Activated CD4-positive, alpha-beta T cell treated with anti-CD3 and anti-CD28 coated beads for 1 hour (primary cell): ENCODE measurements at places on chromosomes 11 and 22.

DNA sequence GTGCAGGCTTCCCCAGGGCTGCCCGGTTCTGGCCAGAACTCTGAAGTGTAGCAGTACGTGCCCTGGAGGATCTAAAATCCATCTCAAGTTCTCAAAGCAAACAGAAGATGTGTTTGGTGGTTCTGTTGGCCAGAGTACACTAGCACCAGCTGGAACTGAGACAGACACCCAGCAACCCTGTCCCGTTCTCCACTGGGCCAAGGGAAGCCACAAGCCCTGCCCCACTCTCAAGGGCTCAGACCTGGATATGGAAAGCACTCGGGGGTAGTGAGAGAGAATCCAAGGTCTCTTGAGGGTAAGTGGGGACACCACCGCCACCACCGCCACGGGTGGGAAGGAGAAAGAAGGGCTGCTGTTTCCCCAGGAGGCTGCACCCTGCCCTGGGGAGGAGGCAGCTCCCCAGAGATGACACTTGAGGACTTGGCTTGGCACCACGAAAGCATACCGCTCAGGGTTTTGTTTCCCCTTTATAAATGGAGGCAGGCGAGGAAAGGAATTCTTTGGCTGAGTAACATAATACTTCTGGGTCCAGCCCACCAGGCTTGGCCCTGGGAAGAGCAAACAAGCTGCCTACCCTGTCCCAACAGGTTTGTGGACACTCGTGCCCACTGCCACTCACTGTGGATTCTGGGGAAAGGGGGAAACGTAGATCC, 56.1 kb upstream of the POU2AF1 start:
- DNase-seq, result no peak

- no peak for DNase-seq
These were observed 16.2 kb upstream of the SESN3 start for GRCh38 chr11:95247127-95247684.

DNA sequence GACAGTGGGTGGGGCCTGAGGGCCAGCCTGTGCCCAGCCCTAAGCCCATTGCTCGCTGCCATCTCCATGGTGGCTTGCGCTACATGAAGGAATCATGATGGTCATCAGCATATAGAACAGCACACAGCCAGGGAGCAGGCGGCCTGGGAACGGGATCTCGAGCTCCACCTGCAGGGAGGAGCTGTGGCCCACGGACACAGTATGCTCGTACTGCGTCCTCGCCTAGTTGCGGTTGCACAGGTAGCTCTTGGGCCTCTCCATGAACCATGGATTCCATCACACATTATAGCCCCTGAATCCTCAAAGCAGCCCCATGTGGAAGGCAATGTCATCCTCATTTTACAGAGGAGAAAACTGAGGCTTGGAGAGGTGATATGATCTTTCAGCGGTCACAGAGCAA, 15.1 kb downstream of the SEC14L4 start:
- no peak for DNase-seq

- DNase-seq, result no peak
These were observed at the start of gene MDK for GRCh38 chr11:46381048-46381818. MDK (plus strand) TSS chr11:46381669; CDS start chr11:46382058, 389 bp downstream.

- DNase-seq, result no peak
These were observed 37.2 kb downstream of the CYTH4 start for GRCh38 chr22:37319469-37319868.

GRCh38 chr11:73281201-73281741, 9.1 kb downstream of the P2RY6 start:
- DNase-seq, result no peak

DNA sequence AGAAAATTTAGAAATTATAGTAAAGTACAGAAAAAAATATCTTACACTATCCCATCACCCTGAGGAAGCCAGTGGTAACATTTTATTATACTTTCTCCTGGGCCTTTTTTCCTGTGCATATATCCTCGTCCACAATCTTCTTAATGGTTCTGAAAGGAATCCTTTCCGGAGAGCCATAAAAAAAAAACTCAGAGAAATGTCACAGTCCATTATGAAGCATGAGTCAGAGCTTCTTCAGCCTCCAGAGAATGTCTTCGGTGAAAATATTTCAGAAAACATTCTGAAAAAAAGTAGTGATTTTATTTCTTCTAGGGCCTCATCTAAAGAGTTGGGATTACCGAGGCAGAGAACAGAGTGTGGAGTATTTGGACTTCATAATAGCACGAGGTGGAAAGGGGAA, 163.4 kb downstream of the INSC start:
- DNase-seq, result no peak

- DNase-seq, result no peak
These were observed 1984.1 kb upstream of the RAG2 start for GRCh38 chr11:38582151-38582550.

DNA sequence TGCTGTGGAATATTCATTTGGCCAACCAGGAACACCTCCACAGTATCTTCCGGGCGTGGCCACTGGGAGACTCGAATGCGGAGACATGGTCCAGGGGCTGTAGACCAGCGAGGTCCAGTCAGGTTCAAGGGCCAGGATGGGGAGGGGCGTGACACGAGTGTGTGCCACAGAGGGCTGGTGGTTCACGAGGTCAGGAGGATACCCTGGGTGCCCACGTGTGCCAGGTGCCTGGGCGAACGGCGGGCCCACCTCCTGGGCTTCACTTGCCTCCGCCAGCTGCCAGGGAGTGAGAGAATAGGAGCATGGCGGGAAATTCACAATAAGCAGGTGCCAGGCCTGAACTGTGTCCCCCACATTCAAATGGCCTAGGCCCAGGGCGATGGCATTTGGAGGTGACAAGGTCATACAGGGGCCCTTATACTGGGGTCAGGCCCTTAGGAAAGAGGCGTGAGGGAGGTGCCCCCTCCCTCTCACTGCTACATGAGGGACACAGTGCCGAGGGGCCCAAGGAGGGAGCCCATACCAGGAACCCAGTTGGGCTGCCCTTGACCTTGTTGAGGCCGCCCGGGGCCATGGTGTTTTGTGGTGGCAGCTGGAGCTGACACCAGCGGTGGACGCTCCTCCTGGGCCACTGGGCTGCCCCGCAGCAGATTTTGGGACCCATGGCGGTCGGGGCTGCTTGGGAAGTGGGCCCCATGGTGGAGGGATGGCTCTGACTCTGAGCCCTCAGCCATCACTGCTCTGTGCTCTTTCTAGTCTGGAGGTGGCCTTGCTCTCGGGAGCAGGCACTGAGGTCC, 1268.9 kb downstream of the BRD1 start:
- DNase-seq, result no peak

GRCh38 chr11:94472916-94473799, 20.5 kb downstream of the MRE11 start:
- DNase-seq, result no peak

GRCh38 chr22:20664594-20664959, 109.3 kb upstream of the SERPIND1 start:
- DNase-seq, result no peak

DNA sequence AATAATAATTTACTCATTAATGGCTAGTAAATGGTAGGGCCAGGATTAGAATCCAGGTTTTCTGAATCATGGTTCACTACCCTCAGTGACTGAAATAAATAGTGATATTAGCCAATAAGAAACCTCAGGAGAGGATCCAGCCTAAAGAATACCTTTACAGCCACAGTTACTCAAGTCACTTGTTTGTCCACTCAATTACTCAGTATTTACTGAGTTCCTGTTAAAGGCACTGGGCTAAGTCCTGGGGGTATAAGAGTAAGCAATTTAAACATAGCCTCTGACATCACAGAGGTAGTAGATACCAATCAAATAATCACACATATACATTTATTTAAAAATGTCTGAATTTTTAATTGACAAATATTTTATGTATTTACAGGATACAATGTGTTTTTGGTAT, 56.8 kb upstream of the GAB2 start:
- no peak for DNase-seq

GRCh38 chr22:35622191-35622913, 5.2 kb upstream of the MB start:
- no peak for DNase-seq

GRCh38 chr22:20928573-20928967, 11.4 kb downstream of the CRKL start:
- no peak for DNase-seq

DNA sequence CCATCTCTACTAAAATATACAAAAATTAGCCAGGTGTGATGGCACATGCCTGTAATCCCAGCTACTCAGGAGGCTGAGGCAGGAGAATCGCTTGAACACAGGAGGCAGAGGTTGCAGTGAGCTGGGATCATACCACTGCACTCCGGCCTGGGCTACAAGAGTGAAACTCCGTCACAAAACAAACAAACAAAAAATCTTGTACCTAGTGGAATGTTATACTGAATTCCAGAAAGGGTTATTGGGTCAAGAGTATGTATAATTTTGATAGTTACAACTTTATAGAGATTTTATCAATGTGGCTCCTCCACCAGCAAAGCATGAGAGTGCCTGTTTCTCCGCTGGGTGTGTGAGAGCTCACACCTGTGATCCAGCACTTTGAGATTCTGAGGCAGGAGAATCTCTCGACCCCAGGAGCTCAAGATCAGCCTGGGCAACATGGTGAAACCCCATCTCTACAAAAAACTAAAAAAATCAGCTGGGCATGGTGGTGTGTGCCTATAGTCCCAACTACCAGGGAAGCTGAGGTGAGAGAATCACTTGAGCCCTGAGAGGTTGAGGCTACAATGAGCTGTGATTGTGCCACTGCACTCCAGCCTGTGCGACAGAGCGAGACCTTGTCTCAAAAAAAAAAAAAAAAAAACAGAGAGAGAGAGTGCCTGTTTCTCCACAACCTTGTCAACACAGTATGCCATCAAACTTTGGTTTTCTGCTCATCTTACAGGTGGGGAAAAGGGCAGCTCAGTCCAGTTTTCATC, 12.7 kb upstream of the FOLR1 start:
- DNase-seq, result no peak

DNA sequence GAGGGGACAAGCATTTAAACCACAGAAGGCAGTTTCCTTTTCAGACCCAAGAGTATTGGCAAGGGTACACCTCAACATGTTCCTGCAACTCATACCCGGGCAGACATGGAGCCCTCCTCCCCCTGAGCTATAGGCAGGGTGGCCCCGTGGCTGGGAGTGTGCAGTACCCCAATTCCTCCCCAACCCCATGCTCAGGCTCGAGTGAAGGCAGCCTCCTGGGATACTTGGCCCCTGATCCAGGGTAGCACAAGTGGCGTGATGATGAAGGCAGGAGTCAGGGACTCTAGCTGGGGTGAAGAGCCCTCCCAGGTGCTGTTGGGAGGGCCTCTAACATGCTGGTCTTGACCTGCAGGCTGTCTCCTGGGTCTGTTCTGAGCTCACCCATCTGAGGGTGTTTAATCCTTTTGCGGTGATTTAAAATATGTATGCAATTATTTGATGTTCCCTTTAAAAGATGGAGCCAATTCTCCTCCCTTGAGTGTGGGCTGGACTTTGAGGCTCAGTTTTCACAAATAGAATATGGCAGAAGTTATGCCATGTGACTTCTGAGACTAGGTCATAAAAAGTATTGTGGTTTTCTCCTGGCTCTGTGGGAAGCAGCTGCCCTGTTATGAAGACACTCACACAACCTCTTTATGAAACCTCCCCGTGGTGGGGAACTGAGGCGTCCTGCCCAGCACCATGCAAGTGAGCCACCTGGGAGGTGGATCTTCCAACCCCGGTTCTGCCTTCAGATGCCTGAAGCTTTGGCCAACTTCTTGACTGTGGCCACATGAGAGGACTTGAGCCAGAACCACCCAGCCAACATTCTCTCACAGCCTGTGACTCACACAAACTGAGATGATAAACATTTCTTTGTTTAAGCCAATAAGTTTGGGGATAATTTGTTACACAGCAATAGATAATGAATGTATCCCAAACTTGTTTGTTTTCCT, 54.7 kb upstream of the NECTIN1 start:
- no peak for DNase-seq

GRCh38 chr11:1112351-1113191, 37.9 kb downstream of the MUC2 start:
- no peak for DNase-seq

DNA sequence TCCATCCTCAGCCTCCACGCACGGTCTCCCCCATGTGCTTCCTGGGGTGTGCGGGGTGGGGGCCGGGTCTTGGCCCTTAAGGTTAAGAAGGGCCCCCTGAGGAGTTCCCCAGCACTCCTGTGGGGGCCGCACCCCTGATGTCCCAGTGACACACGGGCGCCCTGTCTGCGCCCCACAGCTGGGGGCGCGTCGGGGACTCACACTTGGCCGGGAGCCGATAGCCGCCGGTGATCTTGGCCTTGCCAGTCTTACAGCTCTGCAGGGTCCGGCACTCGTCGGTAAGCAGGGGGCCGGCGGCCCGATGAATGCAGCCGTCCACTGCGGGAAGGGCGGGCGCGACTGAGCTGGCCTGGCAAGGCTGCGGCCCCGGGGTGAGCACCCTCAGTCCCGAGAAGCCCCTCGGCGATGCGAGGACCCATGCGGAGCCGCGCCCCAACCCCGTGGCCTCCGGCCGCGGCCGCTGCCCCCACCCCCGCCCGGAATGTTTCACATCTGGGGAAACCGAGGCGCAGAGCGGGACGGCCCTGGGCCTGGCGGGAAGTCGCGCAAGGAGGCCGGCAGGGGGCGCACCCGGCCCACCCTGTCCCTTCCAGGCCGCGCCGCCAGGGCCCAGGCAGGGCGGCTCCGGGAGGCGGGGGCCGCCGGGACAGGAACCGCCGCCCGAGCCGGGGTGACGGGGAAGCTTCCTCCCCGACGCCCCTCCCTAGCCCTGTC, 13.9 kb downstream of the OTUB1 start:
- peak; percentile 60 for DNase-seq
